ENCODE measurements at places on chromosomes 4 and X.

GRCh38 chr4:1572964-1573720 lies 111.0 kb downstream of the FAM53A start:
- no peak for DNase-seq

DNA sequence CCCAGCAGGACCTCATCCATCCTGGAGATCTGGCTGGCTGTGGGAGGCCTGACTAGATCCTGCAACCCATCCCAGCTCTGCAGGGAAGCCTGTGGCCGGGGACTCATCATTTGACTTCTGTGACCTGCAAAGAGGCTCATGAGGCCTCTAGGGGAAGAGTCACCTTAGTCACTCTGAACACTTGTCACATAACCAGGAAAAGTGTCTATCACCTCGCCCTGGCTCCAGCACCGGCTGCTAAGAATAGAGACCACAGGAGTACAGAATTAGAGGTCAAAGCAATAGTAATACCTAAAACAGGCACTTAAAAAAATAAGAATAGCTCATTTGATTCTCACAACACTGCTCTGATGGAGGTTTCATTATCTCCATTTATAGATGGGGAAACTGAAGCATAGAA lies 3.8 kb upstream of the NSG1 start:
- no peak for DNase-seq

DNA sequence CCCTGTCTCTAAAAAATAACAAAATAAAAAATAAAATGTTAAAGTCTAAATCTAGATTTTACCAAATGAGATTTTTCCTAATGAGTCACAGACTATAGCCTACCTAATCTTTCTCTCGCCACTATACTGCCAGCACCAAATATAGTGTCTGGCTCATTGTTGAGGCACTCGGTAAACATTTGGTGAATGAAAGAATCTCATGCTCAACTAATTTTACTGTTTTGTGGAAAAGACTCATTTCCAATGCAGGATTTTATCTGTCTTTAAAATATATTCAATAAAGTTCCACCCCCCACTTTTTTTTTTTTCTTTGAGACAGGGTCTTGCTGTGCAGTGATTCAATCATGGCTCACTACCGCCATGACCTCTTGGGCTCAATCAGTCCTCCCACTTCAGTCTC lies 71.5 kb downstream of the PLS3 start:
- DNase-seq: no peak

DNA sequence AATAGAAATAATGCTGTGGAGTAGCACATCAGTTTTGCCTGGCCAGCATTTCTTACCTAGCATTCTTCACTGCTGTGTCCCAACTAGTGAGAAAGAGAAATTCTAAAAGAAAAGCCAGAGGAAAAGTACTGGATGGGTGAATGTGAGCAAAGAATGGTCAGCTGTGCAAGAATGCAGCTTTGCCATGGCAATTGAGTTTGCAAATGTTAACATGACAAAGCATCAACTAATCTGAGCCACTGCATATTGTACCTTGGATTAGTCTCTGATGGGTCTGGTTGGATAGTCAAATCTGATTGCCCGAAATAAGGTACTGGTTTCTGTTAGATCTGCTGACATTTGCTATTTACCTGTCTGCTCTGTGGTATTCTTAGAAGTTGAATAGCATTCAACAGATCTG lies 38.7 kb downstream of the ADD1 start:
- no peak for DNase-seq

All from CD4-positive, CD25-positive, alpha-beta regulatory T cell (primary cell).